Upper lobe of left lung (tissue), 6 donors: ENCODE measurements at places on chromosomes 5 and 9. TPM values are rescaled to one million over a fixed set of nuclear protein-coding genes. Genes with fewer than 3 reads are reported as not detected.

CNTLN gene
- total RNA-seq = 7.0 TPM

MAMDC2 gene
- total RNA-seq = 47.9 TPM

PLAC8L1 gene
- not detected for total RNA-seq

CCDC192 gene
- 0.76 TPM for total RNA-seq

IGFBPL1 gene
- total RNA-seq = not detected

IFNA13 gene
- not detected for total RNA-seq

ARSI gene
- total RNA-seq = 2.7 TPM

SLCO4C1 gene
- 47.3 TPM for total RNA-seq

GRCh38 chr9:113636165-113636564 is 172.6 kb downstream of the RGS3 start:
- peak; percentile 15 for DNase-seq
- no peaks in the 10 kb centered on the region for H3K27me3 ChIP-seq
- H3K4me1 ChIP-seq = peaks cover 11% of the 10 kb centered on the region
- no peak overlapping the region for H3K27ac ChIP-seq
- no peaks in the 10 kb centered on the region for H3K36me3 ChIP-seq

DNA sequence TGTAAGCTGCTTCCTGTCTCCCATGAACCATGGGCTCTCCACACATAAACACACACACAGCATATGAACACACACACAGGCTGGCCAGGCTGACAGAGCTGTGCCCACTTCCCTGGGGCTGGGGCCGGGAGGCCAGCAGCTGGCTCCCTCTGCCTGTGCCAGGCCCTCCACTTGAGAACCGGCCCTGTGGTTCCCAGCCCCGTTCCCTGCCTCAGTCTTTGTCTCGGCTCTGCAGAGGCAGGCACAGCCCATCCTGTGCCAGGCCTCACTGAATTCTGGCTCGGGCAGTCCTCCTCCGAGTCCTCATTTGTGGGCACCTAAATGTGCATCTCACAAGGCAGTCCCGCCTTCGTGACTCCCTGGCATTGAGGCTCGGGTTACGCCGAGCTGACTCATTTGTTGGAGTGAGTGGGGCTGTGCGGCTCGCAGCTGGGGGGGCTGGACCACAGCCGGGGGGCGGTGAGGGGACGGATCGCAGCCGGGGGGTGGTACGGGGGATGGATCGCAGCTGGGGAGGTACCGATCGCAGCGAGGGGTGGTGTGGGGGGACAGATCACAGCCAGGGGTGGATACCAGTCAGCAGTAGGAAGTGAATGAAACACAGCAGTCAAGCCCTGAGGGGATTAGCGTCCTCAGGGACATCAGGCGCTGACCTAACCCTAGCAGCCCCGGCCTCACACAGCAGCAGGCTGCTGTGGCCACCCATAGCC is 72.3 kb downstream of the PSMB7 start:
- DNase-seq = no peak
- H3K27me3 ChIP-seq = no peaks in the 10 kb centered on the region
- H3K4me1 ChIP-seq = peaks cover 3% of the 10 kb centered on the region
- H3K36me3 ChIP-seq = peaks cover 42% of the 10 kb centered on the region
- H3K27ac ChIP-seq = peak overlapping the region; percentile 68

DNA sequence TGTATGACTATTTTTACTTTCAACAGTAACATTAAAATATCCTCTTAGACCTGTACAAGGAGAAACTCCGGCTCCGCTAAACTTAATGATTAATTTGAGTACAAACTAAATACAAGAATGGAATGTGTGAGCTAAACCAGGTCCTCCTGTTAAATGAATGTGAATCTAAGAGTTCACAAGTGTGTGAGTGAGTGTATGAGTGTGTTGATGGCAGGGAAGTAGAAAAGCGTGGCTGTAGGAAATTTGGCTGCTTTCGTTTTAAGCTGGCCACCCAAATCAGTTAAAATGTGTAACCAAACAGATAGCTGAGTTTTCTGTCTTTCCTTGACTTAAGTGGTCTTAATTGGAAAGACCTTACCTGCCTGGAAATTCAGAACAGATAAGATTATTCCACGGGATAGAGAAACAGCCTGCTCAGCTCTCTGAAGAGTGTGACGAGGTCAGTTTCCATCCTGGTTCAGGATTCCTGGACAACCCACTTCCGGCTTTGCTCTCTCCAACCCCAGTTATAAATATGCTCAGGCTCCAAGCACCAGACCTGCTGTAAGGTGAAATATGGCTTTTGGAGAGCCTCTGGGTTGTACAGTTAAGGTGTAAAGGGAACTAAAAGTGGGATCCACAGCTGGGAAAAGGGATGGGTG is 908.6 kb upstream of the EDIL3 start:
- no peak overlapping the region for H3K4me3 ChIP-seq
- no peaks in the 10 kb centered on the region for H3K36me3 ChIP-seq
- H3K4me1 ChIP-seq = no peaks in the 10 kb centered on the region
- DNase-seq = peak; percentile 32

DNA sequence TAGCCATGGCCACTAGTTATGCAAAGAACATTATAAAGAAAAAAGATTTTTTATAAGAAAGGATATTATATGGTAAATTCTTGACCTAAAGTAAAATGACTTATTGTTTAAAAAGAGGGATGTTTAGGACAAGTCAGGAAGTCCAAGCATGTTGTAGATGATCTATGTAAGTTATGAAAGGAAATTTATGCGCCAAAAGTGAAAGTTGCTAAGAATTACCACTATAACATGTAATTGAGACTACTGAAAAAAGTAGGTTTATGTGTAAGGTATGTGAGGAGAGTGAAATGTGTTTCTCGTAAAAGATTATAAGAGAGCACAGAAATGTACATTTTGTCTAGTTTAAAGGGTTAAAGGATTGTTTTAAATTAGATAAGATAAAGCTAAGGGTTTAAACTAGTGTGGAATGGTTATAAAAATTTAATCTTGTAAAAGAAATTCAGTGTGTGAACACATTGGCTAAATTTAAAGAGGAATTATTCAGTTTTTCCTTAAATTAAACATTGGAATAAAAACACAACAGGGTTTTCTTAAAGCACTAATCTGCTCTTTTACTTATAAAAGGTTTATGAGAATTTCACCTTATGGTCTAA is 1100.4 kb upstream of the EDIL3 start:
- H3K4me3 ChIP-seq = no peak overlapping the region
- no peaks in the 10 kb centered on the region for H3K27me3 ChIP-seq
- no peak for DNase-seq
- no peaks in the 10 kb centered on the region for H3K4me1 ChIP-seq
- no peaks in the 10 kb centered on the region for H3K36me3 ChIP-seq
- no peak overlapping the region for H3K27ac ChIP-seq

DNA sequence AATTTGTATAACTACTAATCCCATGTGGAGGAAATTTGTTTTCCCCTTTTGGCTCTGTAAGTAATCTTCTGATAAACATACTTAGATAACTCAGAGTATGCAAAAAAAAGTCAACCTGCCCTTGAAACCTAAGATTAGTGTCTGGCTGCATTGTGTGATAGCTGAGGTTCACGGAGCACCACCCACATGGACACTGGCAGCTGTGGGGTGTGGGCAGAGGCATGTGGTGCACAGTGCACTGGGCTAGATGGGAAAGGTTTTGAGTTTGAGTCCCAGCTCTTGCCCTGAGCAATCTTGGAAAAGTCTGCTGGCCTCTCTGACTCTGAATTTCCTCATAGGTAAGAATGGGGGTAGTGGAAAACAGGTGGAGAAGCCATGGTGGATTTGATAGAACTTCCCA is 75.1 kb downstream of the PLCXD3 start:
- no peak for DNase-seq
- H3K27me3 ChIP-seq = no peaks in the 10 kb centered on the region
- no peaks in the 10 kb centered on the region for H3K36me3 ChIP-seq

DNA sequence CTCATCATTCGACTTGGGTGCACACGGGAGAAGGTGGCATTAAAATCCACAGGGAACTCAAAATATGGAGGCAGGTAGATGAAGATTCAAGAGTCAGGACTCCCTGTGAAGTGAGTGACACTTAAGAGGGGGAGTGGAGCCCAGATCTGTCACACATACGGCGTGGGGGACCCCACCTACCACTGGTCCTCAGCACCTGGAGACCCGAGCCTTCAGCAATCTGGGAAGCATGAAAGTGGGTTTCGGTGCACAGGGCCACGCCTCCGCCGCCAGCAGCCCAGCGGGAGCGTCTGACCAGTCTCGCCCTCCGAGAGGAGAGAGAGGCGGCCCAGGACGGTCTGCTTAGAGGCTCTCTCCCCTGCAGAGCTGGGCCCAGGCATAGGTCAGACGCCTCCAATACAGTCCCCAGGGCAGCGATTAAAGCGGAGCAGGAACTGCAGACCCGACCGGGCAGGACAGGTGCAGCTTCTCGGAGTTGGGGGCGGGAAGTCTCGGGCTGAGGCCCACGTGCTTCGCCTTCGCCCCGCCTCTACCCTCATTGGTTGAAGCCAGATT is 639 bp upstream of the SLC2A8 start:
- DNase-seq = no peak
- H3K27ac ChIP-seq = no peak overlapping the region
- peak overlapping the region; percentile 96 for H3K4me3 ChIP-seq
- H3K4me1 ChIP-seq = peaks cover 20% of the 10 kb centered on the region
- H3K27me3 ChIP-seq = no peaks in the 10 kb centered on the region
- H3K36me3 ChIP-seq = no peaks in the 10 kb centered on the region

GRCh38 chr5:54363669-54364068 is 53.3 kb upstream of the ARL15 start:
- H3K27ac ChIP-seq = no peak overlapping the region
- H3K4me1 ChIP-seq = no peaks in the 10 kb centered on the region
- H3K36me3 ChIP-seq = no peaks in the 10 kb centered on the region
- no peak for DNase-seq
- H3K27me3 ChIP-seq = no peaks in the 10 kb centered on the region

- no peak for DNase-seq
- no peaks in the 10 kb centered on the region for H3K36me3 ChIP-seq
- peaks cover 6% of the 10 kb centered on the region for H3K4me1 ChIP-seq
- H3K4me3 ChIP-seq = no peak overlapping the region
Measured at GRCh38 chr9:69030851-69031645, 4.5 kb upstream of the FXN start.

GRCh38 chr5:147098233-147098790 is 136.5 kb upstream of the STK32A start:
- no peaks in the 10 kb centered on the region for H3K27me3 ChIP-seq
- H3K4me1 ChIP-seq = no peaks in the 10 kb centered on the region
- H3K36me3 ChIP-seq = no peaks in the 10 kb centered on the region
- H3K27ac ChIP-seq = no peak overlapping the region
- H3K4me3 ChIP-seq = no peak overlapping the region

DNA sequence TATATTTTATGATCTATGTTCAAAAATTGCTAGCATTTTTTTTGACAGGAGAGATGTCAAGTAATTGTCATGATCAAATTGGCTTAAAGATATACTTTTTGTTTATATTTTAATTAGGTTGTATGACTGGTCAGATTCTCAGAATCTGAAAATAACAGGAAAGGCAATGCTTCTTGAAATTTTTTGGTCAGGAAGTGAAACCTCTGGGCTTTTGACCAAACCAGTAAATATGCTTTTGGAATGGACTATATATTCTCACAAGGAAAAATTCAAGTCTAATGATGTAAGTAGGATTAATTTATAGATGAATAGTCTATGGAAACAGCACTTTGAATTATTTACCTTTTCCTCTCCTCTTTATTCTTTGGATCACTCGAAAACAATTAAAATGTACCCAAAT is 52.3 kb downstream of the SLF1 start:
- H3K36me3 ChIP-seq = no peaks in the 10 kb centered on the region
- no peak overlapping the region for H3K27ac ChIP-seq
- H3K4me3 ChIP-seq = no peak overlapping the region
- H3K4me1 ChIP-seq = no peaks in the 10 kb centered on the region
- H3K27me3 ChIP-seq = no peaks in the 10 kb centered on the region

DNA sequence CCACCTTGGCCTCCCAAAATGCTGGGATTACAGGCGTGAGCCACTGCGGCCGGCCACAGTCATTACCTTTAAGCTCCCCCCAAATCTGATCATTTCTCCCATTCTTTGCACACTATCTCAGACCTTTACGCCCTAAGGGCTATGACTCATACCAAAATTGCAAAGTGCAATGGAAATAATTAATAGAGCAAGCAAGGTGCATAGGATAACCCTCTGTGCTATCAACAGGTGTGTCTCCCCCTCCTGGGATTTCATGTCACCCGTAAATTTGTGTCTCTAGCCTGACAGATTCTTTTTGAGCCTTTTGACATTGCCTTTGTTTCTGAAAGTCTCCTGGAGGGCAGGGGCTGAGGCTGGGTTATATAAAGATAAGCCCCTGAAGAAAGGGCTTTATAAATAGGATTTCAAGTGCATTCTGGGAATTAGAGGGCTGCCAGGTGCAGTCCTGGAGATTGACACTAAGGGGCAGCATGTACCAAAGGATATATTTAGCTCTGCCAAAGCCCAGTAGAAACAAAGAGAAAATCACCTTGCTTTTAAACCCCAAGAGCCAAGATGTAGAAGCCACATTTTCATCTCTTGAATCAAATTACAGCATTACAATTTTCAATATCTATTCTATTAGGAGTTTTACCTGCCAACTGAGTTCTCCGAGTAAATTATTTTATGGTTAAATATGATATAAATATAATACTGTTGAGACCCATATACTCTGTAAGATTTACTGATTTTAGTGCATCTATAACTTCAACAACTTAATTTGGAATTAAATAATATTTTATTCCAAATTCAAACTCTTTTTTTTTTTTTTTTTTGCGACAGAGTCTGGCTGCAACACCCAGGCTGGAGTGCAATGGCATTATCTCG is 18.2 kb downstream of the S100Z start:
- H3K27ac ChIP-seq = no peak overlapping the region
- no peaks in the 10 kb centered on the region for H3K36me3 ChIP-seq
- H3K27me3 ChIP-seq = no peaks in the 10 kb centered on the region
- DNase-seq = no peak
- H3K4me1 ChIP-seq = no peaks in the 10 kb centered on the region
- no peak overlapping the region for H3K4me3 ChIP-seq

GRCh38 chr5:167513381-167513780 is 778.1 kb upstream of the WWC1 start:
- no peak overlapping the region for H3K4me3 ChIP-seq
- DNase-seq = no peak
- H3K27ac ChIP-seq = no peak overlapping the region
- no peaks in the 10 kb centered on the region for H3K4me1 ChIP-seq
